ENCODE measurements at places on chromosomes 2 and 18. TPM values are rescaled to one million over a fixed set of nuclear protein-coding genes. Genes with fewer than 3 reads are reported as not detected.

ZC3H6 gene
- 13.7 TPM for total RNA-seq

KCNK3 gene
- 12.6 TPM for total RNA-seq

SLC16A14 gene
- total RNA-seq: 4.1 TPM

LAMA3 gene
- total RNA-seq: 8.3 TPM

HPCAL1 gene
- 22.5 TPM for total RNA-seq

EPAS1 gene
- 141 TPM for total RNA-seq

RAB1A gene
- 86.1 TPM for total RNA-seq

TUBA3E gene
- not detected for total RNA-seq

LTBP1 gene
- total RNA-seq: 238 TPM

FLACC1 gene
- total RNA-seq: 3.5 TPM

PRKCE gene
- total RNA-seq: 21.2 TPM

RUFY4 gene
- total RNA-seq: not detected

EPB41L3 gene
- 44.7 TPM for total RNA-seq

DNER gene
- total RNA-seq: 13.3 TPM

HRH4 gene
- 0.54 TPM for total RNA-seq

SNTG2 gene
- total RNA-seq: 1.5 TPM

Data from gastroesophageal sphincter (tissue), 4 donors.